Stimulated activated naive CD8-positive, alpha-beta T cell treated with anti-CD3 and anti-CD28 coated beads, Interleukin-15, amount 100 ng/mL, for 72 hours (primary cell): ENCODE measurements at places on chromosomes 13 and 19.

DNA sequence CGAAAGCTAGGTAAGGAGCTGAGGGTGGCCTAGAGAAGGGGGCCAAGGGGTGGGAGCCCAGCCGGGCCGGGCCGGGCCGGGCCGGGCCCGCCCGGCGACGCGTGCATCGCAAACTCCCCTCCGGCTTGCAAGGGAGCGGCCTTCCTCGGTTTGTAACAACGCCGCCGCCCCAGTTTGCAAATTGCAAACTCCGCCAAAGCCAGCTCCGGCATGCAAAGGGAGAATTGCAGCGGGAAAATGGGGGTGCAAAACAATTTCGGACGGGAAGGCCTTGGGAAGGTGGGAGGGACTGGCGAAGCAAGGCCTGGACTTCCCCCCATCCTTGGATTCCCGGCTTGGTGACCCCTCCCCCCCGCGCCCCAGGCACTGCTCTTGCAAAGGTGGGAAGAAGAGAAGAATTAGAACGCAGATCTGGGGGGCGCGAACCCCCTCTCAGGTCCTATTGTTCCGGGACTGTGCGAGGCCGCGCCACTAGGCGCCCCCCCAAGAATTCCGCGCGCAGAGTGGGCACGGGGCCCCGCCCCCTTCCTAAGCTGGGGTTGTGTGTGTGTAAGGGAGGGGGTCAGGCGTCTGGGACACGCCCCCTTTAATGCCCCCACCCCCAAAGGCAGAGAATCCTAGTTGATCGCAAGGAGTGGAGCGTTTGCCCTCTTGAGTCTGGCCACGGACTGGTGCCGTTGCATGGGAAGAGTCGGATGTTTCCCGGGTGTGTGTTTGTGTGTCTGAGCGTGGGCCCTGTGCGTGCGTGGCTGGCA is 926 bp downstream of the PRR12 start:
- peak; percentile 71 for DNase-seq

GRCh38 chr19:48123907-48124651 is 13.5 kb upstream of the PLA2G4C start:
- peak; percentile 36 for DNase-seq

DNA sequence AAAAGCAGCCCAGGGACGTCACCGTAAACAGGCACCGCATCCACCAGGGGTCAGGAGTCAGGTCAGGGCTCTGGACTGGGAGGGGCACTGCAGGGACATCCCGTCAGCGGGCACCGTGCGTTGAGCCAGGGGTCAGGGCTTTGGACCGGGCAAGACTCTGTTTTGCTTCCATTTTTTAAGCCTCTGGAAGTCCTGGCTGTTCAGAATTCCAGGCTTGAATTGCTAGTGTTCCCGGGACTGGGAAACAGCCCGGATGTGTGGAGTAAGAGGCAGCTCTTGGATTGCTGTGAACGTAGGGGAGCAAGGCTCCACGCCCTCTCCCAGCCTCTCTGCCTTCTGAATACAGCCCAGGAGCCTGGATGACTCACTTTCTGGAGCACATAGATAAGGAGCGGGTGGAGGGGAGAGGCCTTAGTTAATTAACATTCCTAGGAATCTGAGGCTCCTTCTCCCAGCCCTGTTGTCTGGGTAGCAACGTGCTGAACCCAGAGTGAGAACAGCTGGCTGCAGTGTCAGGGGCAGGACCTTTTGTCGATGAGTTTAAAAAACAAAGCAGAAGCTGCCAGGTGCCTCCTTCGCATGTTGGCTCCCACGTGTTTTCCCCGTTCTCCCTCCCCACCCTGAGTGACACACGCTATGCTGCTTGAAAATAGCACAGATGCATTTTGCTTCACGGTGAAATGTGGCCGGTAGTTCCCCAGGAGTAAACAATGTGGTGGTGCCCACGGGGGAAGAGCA is 21.9 kb downstream of the ATP11A start:
- no peak for DNase-seq

- DNase-seq: no peak
Observed at GRCh38 chr19:57947088-57947418, 453 bp downstream of the ZNF256 start.

- no peak for DNase-seq
Observed at GRCh38 chr13:68173111-68173510, 943.0 kb upstream of the PCDH9 start.

GRCh38 chr13:40798380-40798779 is 9.0 kb downstream of the SLC25A15 start:
- DNase-seq: no peak

DNA sequence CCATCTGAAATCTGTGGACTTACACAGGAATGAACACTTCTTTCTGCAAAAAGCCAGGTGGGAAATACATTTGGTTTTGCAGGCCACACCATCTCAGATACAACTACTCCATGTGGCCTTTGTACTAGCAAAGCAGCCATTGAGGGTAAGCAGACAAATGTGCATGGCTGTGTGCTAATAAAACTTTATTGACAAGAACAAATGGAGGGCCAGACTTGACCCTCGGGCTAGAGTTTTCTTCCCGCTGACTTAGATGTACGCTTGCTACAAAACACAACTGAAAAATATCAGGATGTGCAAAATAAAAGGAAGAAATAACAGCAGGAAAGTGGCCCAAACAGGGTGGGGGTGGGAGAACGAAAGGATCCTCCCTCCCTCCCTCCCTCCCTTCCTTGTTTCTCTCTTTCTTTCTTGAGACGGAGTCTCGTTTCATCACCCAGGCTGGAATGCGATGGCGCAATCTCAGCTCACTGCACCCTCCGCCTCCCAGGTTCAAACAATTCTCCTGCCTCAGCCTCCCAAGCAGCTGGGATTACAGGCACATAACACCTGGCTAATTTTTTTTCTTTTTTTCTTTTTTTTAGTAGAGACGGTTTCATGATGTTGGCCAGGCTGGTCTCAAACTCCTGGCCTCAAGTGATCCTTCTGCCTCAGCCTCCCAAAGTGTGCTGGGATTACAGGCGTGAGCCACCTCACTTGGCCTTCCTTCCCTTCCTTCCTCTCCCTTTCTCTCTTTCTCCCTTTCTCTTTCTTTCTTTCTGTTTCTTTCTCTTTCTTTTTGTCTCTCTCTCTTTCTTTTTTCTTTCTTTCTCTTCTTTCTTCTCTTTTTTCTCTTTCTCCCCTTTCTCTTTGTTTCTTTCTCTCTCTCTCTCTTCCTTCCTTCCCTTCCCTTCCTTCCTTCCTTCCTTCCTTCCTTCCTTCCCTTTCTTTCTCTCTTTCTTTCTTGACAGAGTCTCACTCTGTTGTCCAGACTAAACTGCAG is 29.3 kb downstream of the CCL25 start:
- DNase-seq: no peak

DNA sequence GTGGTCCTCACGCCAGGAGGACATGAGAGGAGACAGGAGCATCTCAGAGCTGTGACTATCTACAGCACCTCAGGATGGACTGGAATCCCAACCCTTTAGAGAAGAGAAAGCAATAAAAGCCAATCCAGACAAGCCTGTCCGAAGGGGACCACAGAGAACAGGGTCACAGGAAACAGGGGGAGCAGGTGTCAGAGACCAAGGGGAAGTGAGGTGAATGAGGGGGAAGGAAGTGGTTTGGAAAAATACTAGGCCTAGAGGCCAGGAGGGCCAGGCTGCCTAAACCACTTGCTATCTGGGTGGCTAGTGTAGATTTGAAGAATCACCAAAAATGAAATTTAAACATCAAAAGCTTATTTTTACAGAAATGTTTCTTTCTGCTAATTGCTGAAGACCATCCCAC is 16.2 kb downstream of the TMTC4 start:
- peak; percentile 18 for DNase-seq

GRCh38 chr19:38852231-38853044 is 2.7 kb upstream of the HNRNPL start:
- peak; percentile 58 for DNase-seq

DNA sequence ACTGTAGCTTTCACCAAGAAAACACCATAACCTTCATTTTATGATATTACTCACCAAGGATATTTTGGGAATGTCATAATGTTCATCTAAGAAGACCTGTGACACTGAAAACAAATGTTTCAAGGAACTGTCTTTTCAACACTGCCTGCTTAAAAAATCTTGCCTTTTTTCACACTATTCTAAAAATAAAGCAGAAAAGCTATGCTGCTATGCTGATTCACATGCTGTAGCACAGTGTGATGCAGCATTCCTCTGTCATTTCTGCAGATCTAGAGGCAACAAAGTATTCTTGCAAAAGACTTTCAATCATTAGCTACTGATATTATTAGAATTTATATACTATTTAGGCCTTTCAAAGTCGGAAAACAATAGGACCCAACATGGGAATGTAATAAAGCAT is 525.7 kb downstream of the UQCRFS1 start:
- no peak for DNase-seq

DNA sequence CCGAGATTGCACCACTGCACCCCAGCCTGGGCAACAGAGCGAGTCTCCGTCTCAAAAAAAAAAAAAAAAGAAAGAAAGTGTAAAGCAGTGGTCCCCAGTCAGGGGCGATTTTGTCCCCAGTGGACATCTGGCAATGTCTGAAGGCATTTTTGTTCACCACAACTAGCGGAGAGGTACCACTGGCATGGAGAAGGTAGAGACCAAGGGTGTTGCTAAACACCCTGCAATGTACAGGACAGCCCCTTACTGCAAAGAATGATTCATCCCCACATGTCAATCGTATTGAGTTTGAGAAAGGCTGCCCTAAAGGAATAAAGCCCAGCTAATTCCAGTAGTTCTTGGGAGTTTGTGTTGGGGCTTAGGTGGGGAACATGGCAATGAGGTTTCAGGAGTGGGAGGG is 38.7 kb downstream of the CYP4F2 start:
- DNase-seq: no peak

GRCh38 chr13:39602277-39602613 is 748 bp downstream of the LHFPL6 start:
- no peak for DNase-seq

DNA sequence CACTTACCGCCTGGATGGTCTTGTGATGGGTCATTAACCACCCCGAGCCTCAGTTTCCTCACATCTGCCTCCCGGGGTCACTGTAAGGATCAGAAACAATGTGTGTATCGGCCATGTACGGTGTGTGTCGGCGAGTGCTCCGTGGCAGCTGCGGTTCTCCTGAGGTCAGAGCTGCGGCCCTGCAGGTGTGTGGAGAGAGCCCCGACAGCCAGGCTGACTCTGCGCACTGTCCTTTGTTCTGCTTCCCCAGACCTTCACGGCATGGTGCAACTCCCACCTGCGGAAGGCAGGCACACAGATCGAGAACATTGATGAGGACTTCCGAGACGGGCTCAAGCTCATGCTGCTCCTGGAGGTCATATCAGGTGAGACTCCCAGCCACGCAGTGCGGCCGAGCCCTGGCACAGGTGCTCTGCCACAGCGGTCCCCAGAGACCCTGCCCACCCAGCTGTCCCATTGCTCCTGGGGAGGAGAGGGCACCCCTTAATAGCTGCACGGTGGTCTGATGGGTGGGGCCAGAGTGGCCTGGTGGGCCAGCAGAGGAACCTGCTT is 43.8 kb downstream of the CAPN12 start:
- no peak for DNase-seq

DNA sequence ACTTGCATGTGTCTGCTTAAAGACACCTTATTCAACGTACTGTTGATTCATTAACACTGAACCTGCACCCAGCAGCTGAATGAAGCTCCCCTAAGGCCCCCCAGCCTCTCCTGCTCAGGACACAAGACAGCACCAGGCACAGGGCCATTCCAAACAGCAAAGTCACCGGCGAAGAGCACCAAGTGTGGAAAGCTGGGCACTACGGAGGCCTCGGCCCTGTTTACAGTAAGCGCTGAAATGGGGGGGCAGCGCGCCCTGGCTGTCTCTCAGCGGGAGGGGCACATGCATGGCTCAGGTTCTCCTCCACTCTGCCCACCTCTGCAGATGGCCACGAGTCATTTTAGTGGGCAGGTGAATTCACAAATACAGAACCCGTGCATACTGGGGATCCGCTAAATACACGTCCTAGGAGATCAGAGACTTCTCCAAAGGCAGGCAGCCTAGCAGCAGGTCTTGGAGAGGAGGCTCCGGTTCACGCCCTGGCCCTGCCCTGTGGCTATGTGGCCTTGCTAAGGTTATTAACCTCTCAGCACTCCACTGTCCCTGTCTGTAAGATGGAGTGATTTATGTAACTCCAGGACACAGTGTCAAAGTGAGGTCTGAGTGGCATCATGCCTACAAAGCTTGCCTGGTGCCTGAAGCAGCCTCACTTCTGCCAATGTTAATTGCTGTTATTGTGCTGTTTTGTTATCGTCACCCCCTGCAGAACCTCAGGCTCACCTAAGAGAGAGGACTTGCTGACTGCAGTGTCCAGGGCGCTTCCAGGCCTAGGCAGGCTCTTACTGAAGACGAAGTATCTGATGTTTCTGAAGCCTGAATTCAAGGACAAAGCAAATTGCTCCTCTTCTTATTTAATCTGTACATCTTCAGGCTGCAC is 207.4 kb upstream of the SOX1 start:
- no peak for DNase-seq

DNA sequence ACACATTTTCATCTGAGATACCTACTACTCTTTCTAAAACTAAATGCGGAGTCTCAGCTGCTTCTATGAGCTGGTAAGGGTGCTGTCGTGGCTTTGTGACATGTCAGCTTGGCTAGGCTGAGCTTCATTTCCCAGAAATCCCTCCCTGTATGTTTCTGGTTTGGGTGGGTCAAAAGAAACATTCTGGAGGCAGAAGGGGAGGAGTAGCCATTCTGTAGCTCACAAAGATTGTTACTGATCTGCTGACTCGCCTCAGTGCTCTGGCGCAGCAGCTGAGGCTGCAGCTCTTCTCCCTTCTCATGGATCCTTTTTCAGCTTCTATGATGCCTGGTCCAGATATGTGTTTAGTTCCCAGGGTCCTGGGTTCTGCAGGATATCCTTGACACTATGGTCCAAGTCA is 114.7 kb downstream of the RAP2A start:
- no peak for DNase-seq

- DNase-seq: peak; percentile 48
Observed at GRCh38 chr19:55585658-55586339, 5.2 kb upstream of the ZNF579 start.

DNA sequence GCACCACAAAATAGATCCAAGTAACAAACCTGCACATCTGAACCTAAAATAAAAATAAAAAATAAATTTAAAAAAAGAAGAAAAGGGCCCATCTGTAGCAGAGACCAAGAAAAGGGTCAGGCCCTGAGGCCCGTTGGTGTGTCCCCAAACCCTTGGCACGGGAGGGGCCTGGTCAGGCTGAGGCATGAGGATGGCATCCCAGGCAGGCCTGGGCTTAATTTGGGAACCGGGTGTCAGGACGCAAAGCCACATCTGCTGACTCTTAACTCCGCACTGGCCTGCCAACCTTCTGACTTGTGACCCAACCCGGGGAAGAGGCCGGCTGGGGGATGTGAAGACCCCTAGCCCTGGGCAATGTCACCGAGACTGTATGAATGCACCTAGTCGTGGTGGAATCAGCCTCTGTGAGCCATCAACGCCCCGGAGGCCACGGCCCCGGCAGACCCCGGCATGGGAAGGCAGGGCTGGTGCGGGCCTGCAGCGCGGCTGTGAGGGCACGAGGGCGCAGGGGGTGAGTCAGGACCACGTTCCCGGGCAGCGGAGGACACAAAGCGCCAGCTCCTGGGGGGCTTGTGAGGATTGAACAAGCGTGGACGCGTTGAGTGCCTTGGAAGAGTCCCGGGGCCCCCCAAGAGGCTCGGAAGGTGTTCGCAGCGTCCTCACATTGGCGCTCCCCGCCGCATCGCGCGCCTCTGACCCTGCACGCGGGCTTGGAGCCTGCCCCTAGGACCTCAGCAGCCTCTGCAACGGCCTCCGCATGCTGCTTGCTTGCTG is 38.2 kb downstream of the ATP12A start:
- DNase-seq: no peak

GRCh38 chr13:27101847-27102246 is 69.8 kb downstream of the USP12 start:
- DNase-seq: no peak
